ENCODE measurements at places on chromosomes 6 and 20.

DNA sequence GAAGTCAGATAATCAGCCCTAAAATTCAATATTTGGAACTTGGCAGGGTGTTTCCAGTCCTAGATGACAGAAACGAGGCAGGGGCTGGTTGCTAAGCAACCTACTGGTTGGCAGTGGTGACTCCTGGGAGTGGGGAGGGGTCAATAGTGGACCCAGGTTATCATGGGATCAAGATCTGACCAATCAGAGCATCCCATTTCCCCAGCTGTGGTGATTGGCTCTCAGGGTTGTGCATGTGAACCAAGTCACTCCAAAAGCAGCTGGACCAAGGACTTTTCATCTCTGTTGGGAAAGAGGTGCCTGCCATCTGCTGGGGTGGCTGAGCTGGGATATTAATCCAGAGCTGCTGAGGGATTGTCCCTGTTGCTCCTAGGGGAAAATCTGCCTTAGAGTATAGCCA is 253.4 kb downstream of the PREX1 start:
- DNase-seq = no peak

DNA sequence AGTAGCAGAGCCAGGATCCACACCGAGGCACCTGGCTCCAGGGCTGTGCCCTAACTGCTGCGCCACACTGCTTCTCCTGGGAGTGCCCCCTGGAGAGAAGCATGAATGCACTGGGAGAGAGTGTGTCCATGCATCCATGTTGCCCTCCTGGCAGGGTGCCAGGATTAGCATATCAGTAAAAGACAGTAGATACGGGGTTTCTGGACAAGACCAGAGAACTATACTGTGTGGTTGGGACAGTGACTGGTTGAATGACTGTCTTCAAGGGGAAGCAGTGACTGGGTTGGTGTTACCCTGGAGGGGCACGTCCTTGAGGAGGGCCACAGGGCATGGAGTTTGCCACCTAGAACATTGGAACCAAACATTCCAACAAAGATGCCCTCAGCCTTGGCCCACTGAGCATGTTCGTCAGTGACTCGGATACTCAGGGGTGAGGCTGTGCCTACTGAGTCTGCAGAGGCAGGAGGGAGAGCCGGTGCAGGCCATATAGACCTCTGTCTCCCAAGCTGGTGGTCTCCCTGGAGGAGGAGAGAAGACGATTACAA is 288.8 kb downstream of the CDC5L start:
- no peak for DNase-seq

DNA sequence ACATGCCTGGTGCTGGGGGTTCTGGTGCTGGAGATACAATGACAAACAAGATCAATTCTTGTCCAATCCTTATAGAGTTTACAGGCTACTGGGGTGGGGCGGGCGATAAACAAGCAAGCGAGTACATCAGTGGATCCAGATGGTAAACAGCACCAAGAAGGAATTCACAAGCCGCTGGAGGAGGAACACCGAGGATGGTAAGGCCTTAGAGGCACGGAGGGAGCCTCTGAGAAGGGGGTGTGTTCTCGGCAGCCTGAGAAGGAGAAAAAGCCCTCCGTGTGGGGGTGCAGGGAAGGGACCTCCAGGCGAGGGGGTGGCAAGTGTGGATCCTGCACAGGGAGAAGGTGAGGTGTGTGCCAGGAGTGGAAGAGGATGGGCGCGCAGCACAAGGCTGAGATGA is 276.5 kb upstream of the FOXQ1 start:
- no peak for DNase-seq

GRCh38 chr6:149075616-149076354 is 241.7 kb upstream of the TAB2 start:
- DNase-seq = no peak

DNA sequence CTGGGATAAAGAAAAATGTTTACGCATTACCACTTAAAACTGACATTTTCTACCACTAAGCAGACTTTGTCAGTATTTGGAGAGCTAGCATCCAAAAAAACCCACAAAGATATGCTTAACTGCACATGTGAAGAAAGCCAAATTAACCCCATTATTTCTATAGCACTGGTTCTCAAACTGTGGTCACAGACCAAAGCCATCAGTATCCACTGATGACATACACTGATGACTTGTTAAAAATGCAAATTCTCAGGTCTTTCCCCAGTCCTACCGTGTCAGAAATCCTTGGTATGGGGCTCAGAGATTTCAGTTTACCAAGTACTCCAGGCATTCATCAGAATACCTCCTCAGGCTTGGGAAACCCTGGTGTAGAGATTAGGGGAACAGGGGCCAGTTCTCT is 230.2 kb downstream of the PTPRK start:
- no peak for DNase-seq

- DNase-seq = no peak
These were observed 123.7 kb upstream of the MCHR2 start for GRCh38 chr6:100117680-100118079.
